Cardiac muscle cell (in vitro differentiated cells and primary cell): ENCODE measurements at places on chromosomes 2 and 18. TPM values are rescaled to one million over a fixed set of nuclear protein-coding genes. Genes with fewer than 3 reads are reported as not detected.
A peak's percentile ranks its signal among the peaks of the same experiment; 100 is the strongest.

Gene DUSP2
- 0.89 and 3.0 TPM in 2 replicates for total RNA-seq

Gene EML6
- 0.89 and 0.92 TPM in 2 replicates for total RNA-seq

Gene NEB
- total RNA-seq: 1.2 and 2.4 TPM in 2 replicates

Gene MGAT5
- 56.3 and 66.8 TPM in 2 replicates for total RNA-seq

Gene PLCD4
- 1.2 and 1.6 TPM in 2 replicates for total RNA-seq

Gene IL1F10
- total RNA-seq: not detected in 2 replicates

Gene C2orf72
- total RNA-seq: 4.2 and 5.4 TPM in 2 replicates

DNA sequence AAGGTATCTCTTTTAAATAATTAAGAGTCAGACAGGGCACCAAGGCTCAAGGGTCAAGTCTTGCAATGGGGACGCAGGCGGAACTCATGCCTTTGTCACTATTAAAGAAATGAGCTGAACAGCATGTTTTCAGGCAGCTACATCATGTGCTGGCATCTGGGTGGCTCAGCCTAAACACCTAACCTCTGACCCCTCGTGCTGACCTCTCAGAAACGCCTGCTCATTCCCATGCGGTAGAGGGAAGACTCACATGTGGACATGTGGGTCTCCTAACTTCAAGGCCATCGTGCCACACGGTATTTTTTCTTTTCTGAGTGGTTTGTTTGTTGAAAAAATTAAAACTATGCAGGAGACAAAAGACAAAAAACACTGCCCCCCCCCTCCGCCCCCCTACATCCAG is 31.3 kb downstream of the CYP27C1 start:
- no peak for DNase-seq
- H3K4me1 ChIP-seq: no peaks in the 10 kb centered on the region
- no peaks in the 10 kb centered on the region for H3K27me3 ChIP-seq
- no peak overlapping the region for H3K27ac ChIP-seq

- DNase-seq: no peak
- H3K36me3 ChIP-seq: no peaks in the 10 kb centered on the region
- no peaks in the 10 kb centered on the region for H3K4me1 ChIP-seq
These were observed 16.2 kb upstream of the TMEM178A start for GRCh38 chr2:39649511-39649910.

DNA sequence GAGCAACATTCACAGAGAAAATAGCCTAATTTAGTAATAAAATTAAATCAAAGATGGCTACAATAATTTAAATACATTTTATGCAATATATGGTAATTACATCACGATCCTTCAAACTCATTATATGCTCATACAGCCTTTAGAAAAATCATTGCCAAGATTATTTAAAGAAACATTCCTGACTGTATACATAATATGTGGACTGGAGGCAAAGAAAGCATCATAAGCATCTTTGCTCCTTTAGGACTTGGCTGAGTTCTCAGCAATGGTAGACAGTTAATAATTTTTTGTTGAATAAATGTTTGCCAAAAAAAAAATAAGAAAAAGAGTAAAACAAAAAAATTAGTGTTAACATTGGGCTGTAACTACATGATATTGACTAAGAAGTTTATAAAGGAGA is 26.9 kb downstream of the NCKAP5 start:
- H3K4me1 ChIP-seq: no peaks in the 10 kb centered on the region
- no peaks in the 10 kb centered on the region for H3K36me3 ChIP-seq
- H3K27me3 ChIP-seq: no peaks in the 10 kb centered on the region
- H3K4me3 ChIP-seq: no peak overlapping the region

- H3K4me3 ChIP-seq: no peak overlapping the region
- no peaks in the 10 kb centered on the region for H3K4me1 ChIP-seq
- no peaks in the 10 kb centered on the region for H3K36me3 ChIP-seq
- H3K27ac ChIP-seq: no peak overlapping the region
- no peak for DNase-seq
- no peaks in the 10 kb centered on the region for H3K27me3 ChIP-seq
These were observed 1204.0 kb upstream of the ZEB2 start for GRCh38 chr2:145723872-145724271.

DNA sequence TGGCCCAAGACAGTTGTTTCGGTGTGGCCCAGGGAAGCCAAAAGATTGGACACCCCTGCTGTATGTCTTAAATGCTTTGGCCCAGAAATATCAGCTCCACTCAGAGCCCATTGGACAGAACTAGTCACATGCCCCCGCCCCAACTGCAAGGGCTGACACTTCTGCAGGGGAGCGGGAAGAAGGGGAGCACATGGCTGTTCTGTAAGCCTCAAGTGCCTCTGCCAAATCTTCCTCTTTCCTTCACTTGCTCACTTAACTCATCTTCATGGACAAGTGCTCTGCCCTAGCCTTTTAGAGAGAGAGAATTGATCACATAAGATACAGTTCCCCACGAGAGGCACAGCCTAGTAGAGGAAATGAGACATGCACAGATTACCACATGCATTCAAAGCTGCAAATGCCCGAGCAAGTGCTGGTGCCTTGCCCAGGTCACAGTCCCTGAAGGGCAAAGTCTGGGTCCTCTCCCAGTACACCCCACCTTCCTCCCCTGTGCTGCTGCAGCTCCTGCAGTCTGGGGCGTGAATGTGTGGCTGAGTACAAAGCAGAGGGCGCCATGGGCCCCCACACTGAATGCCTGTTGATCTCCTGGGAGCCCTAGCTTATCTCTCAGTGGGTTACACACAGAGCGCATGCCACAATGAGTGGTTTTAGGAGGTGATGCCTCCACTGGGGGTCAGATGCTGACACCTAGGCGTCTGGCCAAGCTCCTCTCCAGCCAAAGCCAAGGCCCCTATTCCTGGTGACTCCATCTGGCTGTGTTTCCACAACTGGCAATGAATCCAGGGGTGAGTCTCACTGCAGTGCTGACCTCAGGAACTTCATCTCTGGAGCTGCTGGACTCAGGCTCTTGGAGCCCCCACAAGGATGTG is 135.3 kb downstream of the CTIF start:
- no peak overlapping the region for H3K4me3 ChIP-seq
- peak; percentile 62 for DNase-seq
- no peak overlapping the region for H3K27ac ChIP-seq
- H3K36me3 ChIP-seq: no peaks in the 10 kb centered on the region

DNA sequence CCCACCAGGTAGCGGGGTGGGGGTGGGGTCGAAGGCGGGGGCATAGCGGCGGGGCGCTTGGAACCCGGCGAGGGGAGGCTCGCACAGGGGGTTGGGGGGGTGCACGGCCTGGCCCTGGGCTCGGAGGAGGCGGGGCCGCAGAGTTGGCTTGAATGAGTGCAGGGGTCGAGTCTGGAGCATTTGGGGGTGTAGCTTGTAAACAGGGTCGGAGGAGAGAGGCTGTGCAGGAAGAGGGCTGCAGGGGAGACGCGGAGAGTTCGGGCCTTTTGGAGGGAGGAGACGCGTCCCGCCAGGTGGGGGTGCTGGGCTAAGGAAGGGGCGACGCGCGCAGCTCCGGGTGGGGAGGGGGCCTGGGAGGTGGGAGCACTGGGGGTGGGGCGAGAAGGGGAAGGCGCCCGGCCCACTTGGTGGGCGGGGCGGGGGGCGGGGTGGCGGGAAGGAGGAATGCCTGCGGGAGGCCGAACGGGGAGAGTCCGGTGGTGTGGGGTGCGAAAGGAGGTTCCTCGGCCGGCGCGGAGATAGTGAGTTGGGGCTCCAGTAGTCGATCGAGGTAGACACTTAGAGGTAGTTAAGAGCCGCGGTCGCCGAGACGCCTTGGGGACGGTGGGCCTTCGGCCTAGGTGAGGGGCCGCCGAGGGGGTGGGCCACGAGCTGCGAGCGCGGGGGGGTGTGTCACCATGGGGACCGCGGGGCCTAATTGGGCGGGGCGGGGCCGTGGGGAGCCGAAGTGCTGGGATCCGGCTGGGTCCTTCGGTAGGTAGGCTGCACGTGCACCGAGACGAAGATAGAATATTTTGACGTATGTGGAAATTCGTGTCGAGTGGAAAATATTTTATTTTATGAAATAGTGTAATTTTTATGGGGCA is 774 bp downstream of the MSH6 start:
- H3K27ac ChIP-seq: peak overlapping the region; percentile 88
- H3K4me3 ChIP-seq: peak overlapping the region; percentile 73
- H3K36me3 ChIP-seq: no peaks in the 10 kb centered on the region
- H3K27me3 ChIP-seq: no peaks in the 10 kb centered on the region
- H3K4me1 ChIP-seq: no peaks in the 10 kb centered on the region
- peak; percentile 84 for DNase-seq

GRCh38 chr18:74139888-74140287 is 7.7 kb downstream of the FBXO15 start:
- H3K36me3 ChIP-seq: no peaks in the 10 kb centered on the region
- H3K27me3 ChIP-seq: peaks cover 4% of the 10 kb centered on the region
- peak; percentile 43 for DNase-seq
- no peak overlapping the region for H3K27ac ChIP-seq
- H3K4me1 ChIP-seq: peaks cover 2% of the 10 kb centered on the region

DNA sequence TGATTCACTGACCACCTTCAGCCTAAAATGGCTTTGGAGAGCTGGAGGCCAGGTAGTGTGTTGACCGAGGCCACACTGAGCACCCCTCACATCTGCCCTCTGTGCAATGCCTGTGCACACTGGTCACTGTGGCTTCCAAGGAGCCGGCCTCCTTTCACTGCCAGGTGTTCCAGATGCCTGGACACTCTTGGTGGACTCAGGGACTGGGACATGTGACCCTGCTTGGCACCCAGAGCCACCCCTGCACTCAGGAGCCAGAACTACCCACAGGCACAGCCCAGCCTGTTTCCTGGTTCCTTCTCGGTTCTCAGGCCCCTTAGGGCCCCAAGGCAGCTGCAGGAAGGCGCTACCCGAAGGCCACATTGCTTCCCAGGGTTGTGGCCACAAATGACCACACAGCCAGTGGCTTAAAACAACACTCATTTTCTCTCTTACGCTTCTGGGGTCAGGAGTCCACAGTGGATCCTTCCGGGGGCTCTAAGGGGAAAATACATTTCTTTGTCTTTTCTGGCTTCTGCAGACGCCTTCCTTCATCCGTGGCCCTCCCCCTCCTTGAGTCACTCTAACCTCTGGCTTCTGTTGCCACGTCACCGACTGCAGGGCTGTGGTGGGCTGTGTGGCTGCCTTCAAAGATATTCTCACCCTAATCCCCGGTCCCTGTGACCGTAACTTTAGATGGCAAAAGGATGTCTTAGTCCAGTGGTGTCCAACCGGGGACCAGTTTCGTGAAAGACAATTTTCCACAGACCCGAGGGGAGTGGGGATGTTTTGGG is 78.6 kb downstream of the ASB1 start:
- no peak overlapping the region for H3K4me3 ChIP-seq
- no peak for DNase-seq
- no peaks in the 10 kb centered on the region for H3K36me3 ChIP-seq
- H3K27me3 ChIP-seq: no peaks in the 10 kb centered on the region

DNA sequence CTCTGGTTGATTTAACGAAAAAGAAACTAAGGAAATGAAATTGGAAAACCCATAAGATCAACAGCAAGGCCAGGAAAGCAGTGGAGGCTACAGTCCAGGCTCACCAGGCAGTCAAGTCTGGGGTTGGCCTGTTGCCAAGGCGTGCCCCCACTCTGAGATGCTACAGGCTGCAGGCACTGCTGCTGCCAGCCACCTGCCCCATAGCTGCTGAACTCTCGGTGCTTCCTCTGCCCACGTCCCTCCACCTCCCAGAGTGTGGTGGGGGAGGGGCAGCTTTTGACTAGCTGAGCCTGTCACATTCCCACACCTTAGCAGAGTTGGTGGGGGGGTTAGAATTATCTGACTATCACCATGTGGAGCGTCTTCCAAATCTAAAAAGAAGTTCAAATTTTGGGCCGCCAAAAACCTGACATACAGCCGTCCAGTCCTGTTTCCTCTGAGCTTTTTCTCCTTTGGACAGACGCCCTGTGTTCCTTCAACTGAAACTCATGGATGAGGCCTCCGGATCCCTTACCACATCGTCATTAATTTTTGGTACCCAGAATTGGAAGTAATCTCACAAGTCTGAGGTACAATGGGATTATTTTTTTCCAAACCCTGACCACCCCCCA is 3.9 kb upstream of the SH3RF3 start:
- H3K4me3 ChIP-seq: no peak overlapping the region
- no peaks in the 10 kb centered on the region for H3K36me3 ChIP-seq
- no peak for DNase-seq
- peaks cover 37% of the 10 kb centered on the region for H3K27me3 ChIP-seq
- no peaks in the 10 kb centered on the region for H3K4me1 ChIP-seq
- H3K27ac ChIP-seq: no peak overlapping the region

DNA sequence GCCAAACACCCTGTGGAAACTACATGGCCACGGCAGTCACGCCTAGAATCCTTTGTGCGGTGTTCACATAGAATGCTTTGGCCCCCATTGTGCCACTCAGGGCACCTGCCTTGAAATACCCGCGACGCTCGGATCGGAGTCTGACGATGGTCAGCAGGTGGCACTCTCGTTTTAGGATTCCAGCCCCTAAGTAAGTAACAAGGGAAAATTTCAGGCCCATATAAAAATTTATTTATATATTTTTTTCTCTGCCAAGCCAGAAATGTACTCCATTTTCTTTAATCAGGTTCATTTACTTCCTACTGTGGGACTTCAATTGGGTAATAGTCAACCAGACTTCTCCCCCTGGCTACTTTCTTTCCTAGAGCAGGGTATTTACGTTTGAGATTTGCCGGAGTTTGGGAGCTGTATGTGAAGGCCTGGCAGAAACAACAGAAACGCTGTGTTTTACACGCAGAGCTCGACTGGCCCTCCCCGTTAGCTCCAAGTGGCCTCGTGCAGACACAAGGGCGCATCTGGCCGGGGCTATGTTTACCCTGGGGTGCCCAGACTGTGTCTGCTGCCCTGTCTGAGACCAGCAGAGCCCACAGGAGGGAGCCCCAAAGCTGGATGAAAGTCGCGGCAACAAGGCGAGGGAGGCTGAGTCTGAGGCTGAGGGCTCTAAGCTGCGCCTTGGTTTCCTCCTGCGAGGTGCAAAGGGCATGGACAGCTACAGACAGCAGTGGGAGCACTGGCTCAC is 41.6 kb downstream of the LRRC30 start:
- no peak overlapping the region for H3K27ac ChIP-seq
- no peaks in the 10 kb centered on the region for H3K4me1 ChIP-seq
- peak; percentile 88 for DNase-seq
- no peaks in the 10 kb centered on the region for H3K36me3 ChIP-seq

DNA sequence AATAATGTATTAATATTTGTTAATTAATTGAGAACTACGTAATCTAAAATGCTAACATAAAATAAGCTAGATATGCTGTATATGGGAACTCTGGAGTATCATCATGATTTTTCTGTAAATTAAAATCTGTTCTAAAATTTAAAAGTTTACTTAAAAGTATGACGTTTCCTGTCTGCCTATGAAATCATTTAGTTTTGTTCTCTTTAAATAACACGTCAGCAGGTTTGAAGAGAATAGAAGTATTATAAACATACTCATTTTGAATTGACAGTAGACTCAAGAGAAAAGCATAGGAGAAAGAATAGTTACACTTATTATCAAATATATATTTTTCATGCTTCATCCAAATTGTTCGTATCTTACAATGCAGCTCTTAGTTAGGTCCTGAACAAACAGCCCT is 19.1 kb upstream of the ZNF804A start:
- no peaks in the 10 kb centered on the region for H3K27me3 ChIP-seq
- DNase-seq: no peak
- no peaks in the 10 kb centered on the region for H3K36me3 ChIP-seq
- H3K4me1 ChIP-seq: peaks cover 7% of the 10 kb centered on the region

- DNase-seq: no peak
- no peaks in the 10 kb centered on the region for H3K4me1 ChIP-seq
- no peak overlapping the region for H3K27ac ChIP-seq
- peaks cover 9% of the 10 kb centered on the region for H3K36me3 ChIP-seq
These were observed 59.0 kb downstream of the PXDN start for GRCh38 chr2:1685078-1685956.
